ENCODE measurements at places on chromosomes 4 and X. TPM values are rescaled to one million over a fixed set of nuclear protein-coding genes. Genes with fewer than 3 reads are reported as not detected.

TGIF2LX gene
- polyA plus RNA-seq, result not detected

RS1 gene
- polyA plus RNA-seq, result not detected

BMP15 gene
- polyA plus RNA-seq, result not detected

SPACA5 gene
- not detected for polyA plus RNA-seq

RASGEF1B gene
- polyA plus RNA-seq, result 3.5 TPM

Data from heart right ventricle (tissue), 16 donors.